ENCODE measurements at places on chromosomes 13 and 19.

DNA sequence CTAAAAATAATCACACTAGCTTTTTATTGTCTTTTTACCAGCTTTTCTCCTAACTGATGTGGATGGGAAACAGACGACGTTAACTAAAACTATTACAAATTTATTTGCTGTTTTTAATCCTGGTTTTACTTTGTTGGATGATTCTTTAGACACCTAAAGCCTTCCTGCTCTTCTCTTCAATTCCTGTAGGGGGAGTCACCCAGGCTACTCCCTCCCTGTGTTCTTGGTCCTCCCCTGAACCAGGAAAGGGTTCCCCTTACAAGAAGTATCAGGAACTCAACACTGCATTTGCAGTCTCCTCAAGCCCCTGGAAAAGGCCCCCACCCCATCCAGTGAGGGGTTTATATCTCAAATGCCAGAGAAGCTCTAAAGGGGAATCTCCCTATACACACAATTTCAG is 206.1 kb downstream of the SUCLA2 start:
- no peak for DNase-seq

GRCh38 chr13:73335210-73335609 is 276.4 kb downstream of the KLF5 start:
- DNase-seq, result no peak

- DNase-seq, result no peak
These were observed 482.3 kb upstream of the ZNF507 start for GRCh38 chr19:31863122-31863521.

GRCh38 chr19:844546-844971 is 3.8 kb downstream of the PRTN3 start:
- no peak for DNase-seq

DNA sequence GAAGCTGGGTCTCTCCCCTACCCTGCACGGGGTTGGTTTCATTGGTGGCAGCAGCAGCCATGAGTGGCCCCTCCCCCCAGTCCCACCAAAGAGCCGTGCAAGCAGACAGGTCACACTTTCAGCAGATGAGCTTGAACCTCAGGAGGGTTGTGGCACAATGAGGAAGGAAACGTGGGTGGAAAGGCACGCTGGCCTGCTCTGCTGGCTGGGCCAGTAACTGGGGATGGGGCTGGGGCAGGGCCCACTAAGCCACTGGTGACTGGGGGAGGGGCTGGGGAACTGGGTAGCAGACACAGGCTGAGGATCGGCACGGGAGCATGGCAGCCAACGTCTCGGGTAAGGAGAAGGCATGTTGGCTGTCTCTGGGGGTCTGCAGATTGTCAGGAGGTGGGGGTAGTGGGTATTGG is at the start of gene P2RY11:
Gene P2RY11, plus strand, starts transcription at position 289 of the 407 bp plus-strand sequence. Its CDS starts 29 bp downstream, at position 318.
- peak; percentile 37 for DNase-seq

DNA sequence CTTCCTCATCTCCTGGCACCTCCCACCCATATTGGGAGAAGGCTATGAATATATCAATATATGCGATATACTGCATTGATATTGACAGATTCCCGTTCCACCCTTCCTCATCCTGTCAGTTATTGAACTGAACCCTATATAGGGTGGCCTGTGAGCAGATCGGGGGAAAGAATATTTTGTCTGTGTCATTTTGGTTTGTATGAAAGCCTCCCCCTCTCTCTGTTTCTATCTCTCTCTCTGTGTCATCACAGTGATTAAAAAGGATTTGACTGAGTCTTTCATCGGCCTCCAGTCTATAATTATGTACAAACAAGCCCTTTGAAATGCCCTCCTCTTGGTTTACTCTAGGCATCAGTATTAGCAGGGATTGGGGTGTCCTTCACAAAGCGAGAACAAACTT is 35.7 kb downstream of the RASL11A start:
- no peak for DNase-seq

- no peak for DNase-seq
These were observed 419 bp downstream of the MRPS31 start for GRCh38 chr13:40770609-40770933.

- no peak for DNase-seq
These were observed 1.7 kb upstream of the C13orf42 start for GRCh38 chr13:51112771-51113170.

GRCh38 chr13:34322014-34322742 is 504.2 kb downstream of the RFC3 start:
- no peak for DNase-seq

GRCh38 chr13:51532736-51533197 is 51.5 kb upstream of the WDFY2 start:
- DNase-seq, result no peak

- DNase-seq, result no peak
These were observed 14.5 kb downstream of the ARHGEF18 start for GRCh38 chr19:7363225-7363624.

- DNase-seq, result no peak
These were observed 18.8 kb downstream of the CYTH2 start for GRCh38 chr19:48487948-48488347.

GRCh38 chr19:48510421-48511268 is 990 bp downstream of the LMTK3 start:
- peak; percentile 63 for DNase-seq

DNA sequence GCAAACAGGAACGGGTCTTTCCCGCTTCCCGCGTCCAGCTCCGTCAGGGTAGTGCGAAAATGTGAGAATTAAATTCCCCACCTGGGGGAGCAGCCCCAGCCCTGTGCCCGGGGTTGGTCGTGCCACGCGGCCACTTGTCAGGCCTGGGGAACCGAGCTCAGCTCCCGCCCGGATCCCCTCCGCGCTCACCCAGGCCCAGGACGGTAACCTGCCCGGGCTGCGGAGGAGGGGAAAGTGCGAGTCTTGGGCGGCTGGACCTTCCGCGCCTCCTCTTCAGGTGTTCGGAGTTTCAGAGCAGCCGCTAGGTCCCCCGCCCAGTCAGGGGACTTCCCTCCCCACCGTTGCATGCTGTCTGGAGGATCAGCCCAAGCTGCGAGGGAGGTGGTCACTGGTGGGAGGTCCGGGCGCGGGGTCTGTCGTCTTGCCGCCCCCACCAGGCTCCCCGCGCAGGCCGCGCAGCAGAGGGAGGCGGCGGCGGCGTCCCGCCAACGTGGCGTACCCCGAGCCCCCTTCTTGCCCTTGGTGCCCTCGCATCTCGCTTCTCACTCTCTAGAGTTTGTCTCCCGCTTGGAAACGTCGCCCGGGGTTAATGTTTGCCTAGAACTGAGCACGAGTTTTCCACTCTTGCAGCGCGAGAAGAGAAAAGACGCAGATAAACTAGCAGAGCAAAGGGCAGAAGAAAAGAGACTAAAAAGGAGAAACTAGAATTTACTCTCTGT is 8.1 kb downstream of the URAD start:
- DNase-seq, result no peak

GRCh38 chr19:2729943-2730818 is 9.0 kb upstream of the DIRAS1 start:
- DNase-seq, result no peak

- DNase-seq, result no peak
These were observed 56.3 kb upstream of the UBAC2 start for GRCh38 chr13:99144306-99144705.

- DNase-seq, result no peak
These were observed 776 bp upstream of the NCLN start for GRCh38 chr19:3184847-3185460.

DNA sequence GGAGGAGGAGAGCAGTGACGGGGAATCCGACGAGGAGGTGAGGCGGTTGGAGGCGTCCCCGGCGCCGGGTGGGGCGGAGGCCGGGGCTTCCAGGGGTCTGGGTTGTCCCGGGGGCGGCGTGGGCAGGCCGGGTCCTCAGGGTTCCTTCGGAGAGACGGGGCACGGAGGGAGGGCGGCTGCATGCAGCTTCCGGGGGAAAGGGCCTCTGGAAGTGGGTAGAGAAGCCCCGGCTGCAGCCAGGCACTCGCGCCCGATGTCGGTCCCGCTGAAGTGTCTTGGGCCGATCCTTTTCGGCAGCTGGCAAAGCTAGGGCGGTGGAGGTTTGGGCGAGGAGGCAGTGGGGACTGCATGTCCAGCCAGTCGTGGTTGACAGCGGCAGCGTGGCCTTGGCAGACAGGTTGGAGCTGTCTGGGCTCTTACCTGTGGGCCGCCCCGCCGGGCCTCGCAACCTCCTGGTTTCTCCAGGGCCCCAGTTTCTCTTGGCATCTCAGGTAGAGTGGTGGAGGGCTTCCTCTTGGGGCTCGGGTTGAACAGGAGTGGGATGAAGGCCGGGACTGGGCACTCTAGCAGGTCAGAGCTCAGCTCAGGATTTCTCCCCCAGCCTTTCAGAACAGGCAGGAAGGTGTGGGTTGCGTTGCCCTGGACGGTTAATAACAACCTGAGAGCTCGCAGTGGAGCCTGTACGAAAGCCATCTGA is 690 bp downstream of the KMT2B start:
- DNase-seq, result peak; percentile 57

- peak; percentile 90 for DNase-seq
These were observed 14.1 kb upstream of the TNFSF9 start for GRCh38 chr19:6516659-6517291.

DNA sequence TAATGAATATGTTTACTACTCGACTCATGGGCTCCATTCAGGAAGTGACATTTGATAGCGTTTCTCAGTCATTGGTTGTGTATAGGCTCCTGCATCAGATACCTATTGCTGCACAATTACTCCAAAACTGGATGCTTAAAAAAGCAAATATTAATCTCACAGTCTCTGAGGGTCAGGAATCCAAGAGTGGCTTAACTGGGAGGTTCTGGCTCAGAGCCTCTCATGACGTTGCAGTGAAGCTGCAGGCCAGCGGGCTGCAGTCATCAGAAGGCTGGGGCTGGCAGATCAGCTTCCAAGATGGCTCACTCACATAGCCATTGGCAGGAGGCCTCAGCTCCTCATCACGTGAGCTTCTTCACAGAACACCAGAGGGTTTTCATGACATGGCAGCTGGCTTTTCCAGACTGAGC is 525.1 kb upstream of the NBEA start:
- no peak for DNase-seq

DNA sequence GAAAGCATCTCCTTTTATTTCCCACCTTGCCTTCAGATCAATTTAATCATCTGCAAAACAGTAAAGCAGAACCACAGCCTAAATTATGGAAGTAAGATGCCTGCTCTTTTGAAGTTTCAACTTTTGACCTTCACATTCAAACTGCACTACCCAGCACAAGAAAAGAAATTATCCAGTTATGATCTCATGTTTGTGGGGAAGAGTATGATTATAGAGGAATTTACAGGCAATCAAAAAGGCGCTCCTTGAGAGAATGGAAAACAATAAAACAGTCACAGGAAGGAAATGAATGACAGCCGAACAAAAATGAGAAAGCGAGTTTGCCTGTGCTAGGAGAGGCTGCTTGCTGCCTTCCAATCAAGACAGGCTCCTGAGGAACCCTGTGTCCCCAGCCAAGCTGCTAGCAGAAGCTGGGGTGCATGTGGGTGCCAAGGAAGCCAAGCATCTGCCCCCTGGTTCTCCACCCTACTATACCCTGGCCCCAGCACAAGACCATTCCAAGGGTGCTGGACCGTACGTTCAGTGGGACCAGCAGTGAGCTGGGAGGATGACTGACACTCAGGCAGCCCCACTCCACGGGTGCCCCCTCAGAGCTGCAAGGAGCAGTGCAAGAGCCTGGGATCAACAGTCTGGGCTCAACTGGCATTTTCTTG is 47.8 kb downstream of the PEPD start:
- DNase-seq, result no peak

GRCh38 chr13:41700790-41701310 is 243.5 kb downstream of the RGCC start:
- DNase-seq, result no peak

DNA sequence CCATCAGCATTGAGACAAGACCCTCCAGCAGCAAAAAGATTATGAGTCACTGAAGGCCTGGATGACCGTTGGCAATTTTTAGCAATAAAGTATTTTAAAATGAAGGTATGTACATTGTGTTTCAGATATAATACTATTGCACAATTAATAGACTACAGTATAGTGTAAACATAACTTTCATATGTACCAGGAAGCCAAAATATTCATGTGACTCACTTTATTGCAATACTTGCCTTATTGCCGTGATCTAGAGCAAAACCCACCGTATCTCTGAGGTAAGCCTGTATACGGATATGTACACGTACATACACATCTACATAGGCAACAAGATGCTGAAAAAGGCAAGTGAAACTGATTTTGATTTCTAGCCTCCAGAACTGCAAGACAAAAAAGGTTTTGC is 103.3 kb downstream of the EDNRB start:
- no peak for DNase-seq

DNA sequence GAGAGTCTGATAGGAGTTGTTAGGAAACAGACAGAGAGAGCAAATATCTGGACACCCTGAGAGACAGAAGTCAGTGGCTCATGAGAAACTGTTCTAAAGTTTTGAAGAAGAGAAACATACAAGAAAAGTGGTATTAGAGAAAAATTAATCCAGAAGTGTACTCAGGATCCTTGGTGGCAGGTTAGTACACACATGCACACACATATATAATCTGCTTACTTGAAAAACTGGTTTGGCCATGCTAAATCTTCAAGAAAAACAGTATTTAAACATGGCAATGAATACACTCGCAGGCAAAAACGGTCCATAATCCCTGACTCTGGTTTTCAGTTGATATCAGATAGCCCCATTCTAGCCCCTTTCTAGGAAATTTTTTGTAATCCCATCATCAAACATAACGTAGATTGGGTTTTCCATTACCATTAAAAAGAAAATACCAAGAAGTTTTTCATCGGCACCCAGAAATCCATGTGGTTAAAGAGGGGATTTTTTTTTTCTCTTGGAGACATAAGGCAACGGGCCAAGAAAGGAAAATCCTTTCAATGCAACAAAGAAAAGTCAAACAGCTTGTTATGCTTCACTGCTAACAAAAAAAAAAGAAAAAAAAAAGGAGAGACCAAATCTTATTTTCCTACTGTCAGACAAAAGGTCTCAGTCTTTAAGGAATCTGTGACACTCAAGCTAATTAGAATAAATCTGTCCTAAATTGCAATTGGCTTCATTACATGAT is 178.0 kb upstream of the MIR17HG start:
- DNase-seq, result no peak

DNA sequence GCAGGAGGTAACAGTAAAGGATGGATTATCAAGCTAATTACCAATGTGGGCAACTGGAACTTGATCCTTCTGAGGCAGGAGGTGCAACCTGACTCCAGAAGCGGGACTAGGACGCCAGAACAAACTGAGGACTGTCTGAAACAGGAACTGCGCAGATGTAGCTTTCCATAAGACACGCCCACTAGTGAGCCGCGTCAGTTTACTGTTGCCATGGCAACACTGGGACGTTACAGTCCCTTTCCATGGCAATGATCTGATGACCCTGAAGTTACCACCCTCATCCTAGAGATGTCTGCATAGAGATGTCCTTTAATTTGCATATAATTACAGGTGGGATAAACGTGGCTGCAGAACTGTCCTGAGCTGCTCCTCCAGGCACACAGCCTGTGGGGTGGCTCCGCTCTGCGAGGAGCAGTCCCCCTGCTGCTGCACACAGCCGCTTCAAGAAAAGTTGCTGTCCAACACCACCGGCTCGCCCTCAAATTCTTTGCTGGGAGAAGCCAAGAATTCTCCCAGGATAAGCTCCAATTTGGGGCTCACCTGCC is 816.6 kb downstream of the UQCRFS1 start:
- no peak for DNase-seq

- DNase-seq, result no peak
These were observed 519.9 kb downstream of the PCDH17 start for GRCh38 chr13:58151452-58151851.

GRCh38 chr19:9961103-9961502 is 24.8 kb upstream of the OLFM2 start:
- no peak for DNase-seq

- no peak for DNase-seq
These were observed 5.8 kb downstream of the URI1 start for GRCh38 chr19:29947871-29948270.

Measured in T-helper 2 cell treated with Interferon-gamma antibody and Interleukin-4, amounts not matched to agents 5 μg/mL and 100 μg/mL, for 36 hours (primary cell).